RPMI8226 (cell line): ENCODE measurements at places on chromosomes 4 and X.

- DNase-seq = no peak
These were observed 2.3 kb upstream of the MID1IP1 start for GRCh38 chrX:38798956-38799355.

DNA sequence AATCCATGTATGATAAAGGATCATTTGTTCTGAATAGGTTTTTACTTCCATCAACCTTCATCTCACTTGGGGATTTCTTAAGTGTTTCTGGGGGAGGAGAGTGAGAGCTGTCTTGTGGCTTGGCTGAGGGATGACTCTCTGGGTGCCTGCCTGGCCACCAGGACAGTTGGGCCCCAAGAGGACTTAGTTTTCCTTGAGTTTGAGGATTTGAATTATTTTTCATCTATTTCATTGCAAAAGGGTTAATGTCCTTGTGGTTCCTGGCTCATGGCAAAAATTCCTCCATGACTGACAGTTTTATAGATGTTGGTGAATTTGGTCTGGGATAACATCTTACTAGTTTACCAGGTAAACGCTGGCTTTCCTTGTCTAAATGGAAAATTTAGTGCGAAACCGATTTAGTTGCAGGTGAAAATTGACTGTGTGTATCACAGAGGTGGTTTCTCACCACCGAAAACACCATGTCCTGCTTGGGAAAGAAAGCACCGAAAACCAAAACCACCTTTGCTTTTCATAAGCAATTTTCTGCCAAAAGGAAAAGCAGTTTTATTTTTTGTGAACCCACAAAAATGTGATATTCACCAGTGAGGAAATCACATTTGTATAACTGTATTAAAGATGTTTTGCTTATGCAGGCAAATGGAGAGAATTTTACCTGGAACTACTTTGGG is 331.3 kb upstream of the SFRP2 start:
- no peak for DNase-seq

DNA sequence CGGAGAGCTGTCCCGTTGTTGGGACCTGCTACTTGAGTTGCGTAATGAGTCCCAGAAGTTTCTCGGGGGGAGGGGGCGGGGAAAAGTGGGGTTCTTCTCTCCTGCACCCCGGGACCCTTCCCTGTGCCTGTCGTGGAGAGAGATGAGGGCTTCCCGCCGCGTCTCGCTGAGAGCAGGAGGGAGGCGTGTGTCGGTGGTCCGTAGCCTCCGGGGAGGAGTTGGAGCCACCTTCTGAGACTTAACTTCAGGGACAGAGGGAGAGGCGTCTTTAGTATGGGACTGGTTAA is 698 bp downstream of the AFF1 start:
- DNase-seq = no peak

DNA sequence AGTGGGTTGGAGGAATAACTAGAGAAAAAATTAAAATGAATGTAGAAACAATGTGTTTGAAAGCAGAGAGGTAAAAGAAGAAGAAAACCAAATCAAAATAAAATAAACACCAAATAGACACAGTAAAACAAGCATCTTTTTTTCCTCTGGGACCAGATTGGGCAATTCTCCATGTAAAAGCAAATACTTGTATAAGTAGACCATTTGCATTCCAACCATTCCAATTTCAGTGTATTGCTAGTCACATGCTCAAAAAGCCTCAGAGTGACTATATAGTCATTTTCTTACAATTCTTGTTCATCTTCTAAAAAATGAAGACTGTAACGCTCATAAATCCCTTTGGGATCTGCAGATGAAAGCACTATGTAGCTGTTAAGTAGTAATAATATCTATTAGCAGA is 969.5 kb downstream of the PCDH18 start:
- no peak for DNase-seq

DNA sequence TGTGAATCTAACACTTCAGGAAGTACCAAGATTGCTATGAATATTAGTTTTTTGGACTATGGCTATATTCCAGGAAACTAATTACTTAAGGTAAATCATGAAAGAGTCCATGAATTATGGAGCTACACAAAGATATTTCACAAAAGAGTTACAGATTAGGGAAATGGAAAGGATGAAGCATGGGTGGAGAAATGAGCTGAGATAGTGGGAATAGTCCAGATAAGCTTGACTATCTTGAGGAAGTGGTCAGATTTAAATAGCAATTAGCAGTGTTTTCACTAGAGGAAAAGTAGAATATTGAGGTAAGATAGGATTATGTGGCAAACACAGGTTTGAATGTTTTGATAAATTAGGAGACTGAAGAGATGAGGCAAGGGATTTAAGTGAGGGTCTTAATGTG is 42.1 kb upstream of the C1GALT1C1 start:
- no peak for DNase-seq

DNA sequence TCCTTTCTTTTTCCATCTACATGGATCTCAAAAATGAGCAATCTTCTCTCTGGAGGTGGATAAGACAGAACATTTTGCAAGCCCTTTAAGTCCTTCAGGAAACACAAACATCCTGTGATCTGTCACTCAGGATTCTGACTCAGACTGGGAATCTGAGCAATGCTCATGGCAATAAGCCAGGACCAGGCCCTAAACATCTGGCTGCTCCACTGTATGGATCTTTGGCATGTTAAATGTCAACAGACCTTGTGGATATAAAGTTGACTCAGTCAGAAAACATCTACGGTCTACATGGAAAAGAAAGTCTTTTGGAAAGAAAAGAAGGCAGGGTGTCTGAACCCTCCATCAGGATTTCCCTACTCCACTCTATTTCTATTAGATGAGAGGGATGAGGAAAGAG is 17.8 kb upstream of the CHIC2 start:
- DNase-seq = no peak

- peak; percentile 27 for DNase-seq
These were observed 41.3 kb downstream of the DOCK11 start for GRCh38 chrX:118536687-118537461.

DNA sequence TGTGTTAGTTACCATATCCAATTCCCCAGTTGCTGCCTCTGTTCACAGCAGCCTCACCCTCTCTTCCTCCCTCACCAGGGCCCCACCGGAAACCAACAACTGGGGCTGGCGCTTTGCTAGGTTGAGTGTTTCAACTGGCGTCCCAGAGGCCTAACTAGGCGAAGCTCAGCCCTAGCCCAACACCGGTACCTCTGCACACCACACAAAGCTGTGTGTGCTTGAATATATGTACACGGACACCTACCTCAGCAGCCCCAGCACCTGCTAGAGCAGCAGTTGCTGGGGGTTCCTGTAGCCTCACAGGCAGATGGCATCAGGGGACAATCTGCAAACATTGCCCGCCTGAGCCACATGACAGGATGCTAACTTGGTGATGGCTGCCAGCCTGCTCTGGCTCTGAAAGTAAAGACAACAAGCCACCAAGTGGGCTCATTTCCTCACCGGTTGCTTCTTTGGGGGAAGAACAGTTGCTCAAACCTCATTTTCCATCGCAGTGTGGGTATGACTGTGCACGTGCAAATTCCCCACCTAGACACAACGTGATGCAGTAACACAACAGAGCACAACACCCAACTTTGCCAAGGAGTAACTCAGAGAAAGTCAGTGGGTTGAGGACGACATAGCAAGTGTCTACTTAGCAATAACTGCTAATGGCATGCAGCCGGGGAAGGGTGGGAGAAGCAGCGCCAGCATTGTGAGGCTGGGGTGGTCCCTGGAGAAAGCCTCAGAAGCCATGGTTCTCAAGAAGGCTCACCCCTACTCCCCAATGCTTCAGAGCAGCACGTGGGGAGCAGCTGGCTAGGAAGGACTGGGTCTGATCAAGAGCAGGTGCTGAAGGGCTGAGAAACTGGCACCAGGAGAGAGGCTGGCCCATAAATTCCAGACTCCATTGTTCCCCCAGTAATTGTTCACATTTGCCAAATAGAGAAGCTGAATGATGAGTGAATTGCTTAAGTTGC is 139.5 kb downstream of the SH3KBP1 start:
- no peak for DNase-seq

- no peak for DNase-seq
These were observed 514.6 kb upstream of the KLHL4 start for GRCh38 chrX:87003031-87003430.

GRCh38 chr4:40288566-40288965 is 46.6 kb upstream of the CHRNA9 start:
- DNase-seq = no peak

GRCh38 chrX:13755254-13755653 is 20.7 kb downstream of the OFD1 start:
- DNase-seq = peak; percentile 32

GRCh38 chrX:48083212-48083611 is 11.8 kb upstream of the ZNF630 start:
- peak; percentile 45 for DNase-seq

- no peak for DNase-seq
These were observed 1.4 kb downstream of the RBMX start for GRCh38 chrX:136879001-136879687.

GRCh38 chrX:78839711-78840110 is 92.2 kb downstream of the LPAR4 start:
- no peak for DNase-seq

DNA sequence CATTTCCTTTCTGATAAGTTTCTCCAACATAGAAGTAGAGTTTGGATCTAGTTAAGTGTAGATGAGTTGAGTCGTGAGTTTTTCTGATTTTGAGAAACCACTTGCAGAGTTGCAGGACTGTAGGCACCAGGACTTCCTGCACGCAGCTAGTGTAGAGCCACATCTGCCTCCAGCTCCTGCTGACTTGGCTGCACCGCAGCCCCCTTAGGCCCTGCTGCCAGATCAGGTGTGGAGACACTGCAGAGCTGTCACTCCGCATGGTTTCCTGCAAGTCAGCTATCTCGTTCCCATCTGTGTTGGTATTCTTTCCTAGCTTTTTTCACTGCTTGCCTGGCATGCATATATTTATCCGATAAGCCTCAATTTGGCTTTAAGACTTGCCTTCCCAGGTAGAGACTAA is 48.9 kb downstream of the PCDH7 start:
- peak; percentile 37 for DNase-seq

DNA sequence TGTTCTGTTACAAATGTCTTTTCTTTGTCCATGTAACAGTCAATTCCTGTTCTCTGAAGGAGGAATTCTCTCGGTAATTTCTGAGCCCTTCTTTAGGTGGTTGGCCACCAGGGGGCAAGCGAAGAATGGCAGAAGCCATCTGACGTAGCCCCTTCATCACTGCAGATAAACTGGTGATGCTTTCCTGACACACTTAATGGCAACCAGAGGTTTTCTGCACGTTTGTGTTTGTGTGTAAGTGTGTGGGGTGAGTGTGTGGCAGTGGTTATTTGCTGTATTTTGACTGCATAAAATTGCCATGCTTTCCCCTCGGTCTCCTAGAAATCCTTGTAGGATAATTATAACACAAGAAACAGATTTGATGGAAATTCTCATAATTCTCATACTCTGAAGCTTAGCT is 64.8 kb upstream of the STOX2 start:
- peak; percentile 73 for DNase-seq

GRCh38 chrX:121000589-121000988 is 15.0 kb upstream of the CT47A1 start:
- DNase-seq = no peak

DNA sequence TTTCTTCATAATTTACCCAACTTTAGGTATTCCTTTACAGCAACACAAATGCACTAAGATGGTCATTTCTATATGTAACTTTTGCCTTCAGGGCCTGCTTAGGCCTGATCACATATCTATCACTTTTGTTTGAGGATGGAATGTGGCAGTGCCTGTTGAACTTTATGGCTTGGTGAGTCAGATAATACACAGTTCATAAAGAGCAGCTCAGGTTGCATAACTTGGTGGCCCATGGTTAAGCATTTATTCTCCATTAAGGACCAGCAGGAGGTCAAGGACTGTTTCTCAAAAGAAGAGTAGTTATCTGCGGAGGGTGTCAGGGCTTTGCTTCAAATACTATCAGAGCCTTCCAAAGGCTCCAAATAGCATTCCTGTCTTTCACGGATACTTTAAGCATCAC is 124.1 kb upstream of the PDHA2 start:
- no peak for DNase-seq

DNA sequence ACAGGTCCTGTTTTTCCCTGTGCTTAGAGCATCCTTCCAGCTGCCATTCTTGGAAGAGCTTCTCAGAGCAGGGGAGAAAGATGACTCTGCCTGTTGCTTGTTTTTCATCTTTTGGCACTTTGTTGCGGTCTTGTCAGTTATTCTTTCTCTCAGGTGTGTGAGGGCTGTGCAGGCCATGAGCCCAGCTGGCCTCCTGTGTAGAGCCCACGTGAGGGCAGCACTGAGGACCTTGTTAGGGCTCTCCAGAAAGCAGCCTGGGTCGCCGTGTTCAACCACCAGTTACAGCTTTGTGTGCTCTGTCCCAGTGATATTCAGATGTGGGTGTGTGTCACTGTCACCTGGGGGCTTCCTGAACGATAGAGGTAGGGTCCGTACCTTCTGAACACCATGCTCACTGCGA is 52.8 kb downstream of the NOP14 start:
- DNase-seq = peak; percentile 21

GRCh38 chrX:52220936-52221335 is 36.2 kb downstream of the MAGED4 start:
- DNase-seq = no peak

GRCh38 chrX:111695297-111695880 is 14.4 kb downstream of the ALG13 start:
- no peak for DNase-seq

DNA sequence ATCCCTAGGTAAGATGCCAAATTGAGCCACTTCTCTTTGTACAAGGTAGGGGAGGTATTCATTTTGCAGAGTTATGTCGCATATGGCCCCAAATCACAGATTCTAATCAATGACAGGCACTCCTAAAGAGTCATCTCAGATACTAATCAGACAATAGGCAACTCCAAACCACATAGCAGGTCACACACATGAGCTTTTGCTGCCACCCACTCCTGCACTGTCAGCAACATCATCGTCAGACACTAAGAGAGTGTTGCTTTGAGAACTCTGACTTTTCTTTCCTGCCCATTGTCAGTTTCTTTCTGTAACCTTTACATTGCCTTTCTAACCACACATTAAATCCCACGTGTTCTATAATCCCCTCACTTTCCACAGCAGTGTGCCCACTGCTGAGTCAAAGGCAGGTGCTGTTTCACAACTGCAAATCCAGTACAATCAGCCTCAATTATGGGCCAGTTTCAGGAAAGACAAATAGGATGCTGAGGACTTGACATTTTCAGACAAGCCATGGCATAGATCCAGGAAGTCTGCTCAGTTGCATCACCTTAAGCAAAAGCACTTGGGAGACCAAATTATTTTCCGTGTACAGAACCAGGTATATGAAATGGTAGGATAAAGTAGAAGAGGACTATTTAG is 23.5 kb downstream of the TMEM31 start:
- peak; percentile 50 for DNase-seq

DNA sequence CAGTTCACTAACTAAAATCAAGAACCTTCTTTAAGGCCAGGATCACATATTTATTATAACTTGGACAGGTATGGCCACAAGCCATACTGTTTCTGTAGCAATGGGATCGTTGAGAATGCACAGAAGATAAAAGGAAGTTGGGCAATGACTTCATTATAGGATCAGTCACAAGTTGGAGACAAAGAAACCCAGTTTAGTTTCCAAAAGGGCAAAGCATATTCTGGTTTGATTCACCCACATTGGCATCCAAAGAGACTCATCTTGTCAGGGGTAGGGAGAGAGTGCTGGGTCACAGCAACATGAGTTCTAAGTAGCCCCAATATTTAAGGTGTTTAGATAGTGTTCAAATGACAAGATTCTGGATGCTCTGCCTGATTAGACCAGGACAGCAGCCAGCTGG is 317.1 kb upstream of the GALNT7 start:
- DNase-seq = no peak

GRCh38 chrX:123833387-123833786 is 26.5 kb upstream of the XIAP start:
- DNase-seq = peak; percentile 68
